Globus pallidus (tissue), 1 donor: ENCODE measurements at places on chromosomes 1 and 21.
A peak's percentile ranks its signal among the peaks of the same experiment; 100 is the strongest.

DNA sequence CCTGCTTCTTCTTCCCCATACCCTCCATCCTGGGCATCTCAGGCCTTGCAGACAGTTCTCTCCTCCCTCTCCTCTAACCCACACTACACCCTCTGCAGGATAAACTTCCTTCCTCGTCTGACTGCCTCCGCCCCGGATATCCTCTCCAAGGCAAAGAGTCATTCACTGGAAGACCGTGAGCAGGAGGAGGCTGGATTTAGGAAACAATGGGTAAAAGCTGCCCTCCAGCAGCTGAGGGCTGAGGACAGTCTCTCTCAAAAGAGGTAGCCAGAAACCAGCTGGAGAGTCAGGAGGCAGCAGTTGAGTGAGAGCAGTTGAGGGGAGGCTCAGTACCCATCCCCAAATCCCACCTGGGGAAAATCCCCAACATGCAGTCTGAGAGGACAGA, 1.4 kb downstream of the CSRP1 start:
- DNase-seq = no peak

- DNase-seq = no peak
These were observed 208.8 kb upstream of the ADGRL4 start for GRCh38 chr1:79215311-79215710.

DNA sequence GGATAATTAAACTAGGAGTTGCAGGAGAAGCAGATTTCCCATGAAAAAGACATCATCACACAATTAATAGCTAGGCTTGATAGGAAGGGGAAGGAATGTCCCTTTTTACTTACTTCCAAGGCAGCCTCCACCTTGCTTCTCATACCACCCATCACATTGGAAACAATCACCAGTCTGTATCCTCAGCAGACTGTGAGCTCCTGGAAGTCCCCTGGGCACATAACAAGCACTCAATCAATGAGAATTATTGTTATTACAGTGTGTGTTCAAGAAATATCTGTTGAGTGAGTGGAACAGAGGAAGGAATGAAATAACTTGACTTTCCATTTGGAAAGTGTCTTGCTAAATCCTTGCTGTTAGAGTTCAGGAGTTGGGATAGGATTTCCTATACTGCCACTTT, 36.2 kb downstream of the HIVEP3 start:
- no peak for DNase-seq

GRCh38 chr1:157751283-157751682, 25.6 kb downstream of the FCRL2 start:
- DNase-seq = no peak

GRCh38 chr1:6347641-6348487, 45.7 kb downstream of the ACOT7 start:
- DNase-seq = no peak

DNA sequence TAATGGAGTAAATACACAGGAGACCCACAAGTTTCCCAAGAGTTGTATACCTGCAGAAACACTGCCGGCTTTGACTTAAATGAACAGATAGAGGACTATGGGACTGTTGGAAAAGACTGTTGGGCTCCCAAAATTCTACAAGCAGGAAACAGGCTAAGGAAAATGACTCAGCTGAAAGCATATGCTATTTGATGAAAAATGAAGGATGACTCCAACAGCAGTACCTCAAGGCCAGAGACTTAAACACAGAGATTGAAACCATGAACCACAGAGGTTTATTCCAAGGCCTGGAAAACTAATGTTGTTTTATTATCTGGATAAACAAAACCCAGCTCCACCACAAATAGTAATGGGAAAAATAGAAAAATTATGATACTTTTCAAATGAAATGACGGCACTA, 187.7 kb downstream of the TNFSF18 start:
- no peak for DNase-seq

GRCh38 chr1:182910143-182910542, 42.8 kb downstream of the SHCBP1L start:
- no peak for DNase-seq

DNA sequence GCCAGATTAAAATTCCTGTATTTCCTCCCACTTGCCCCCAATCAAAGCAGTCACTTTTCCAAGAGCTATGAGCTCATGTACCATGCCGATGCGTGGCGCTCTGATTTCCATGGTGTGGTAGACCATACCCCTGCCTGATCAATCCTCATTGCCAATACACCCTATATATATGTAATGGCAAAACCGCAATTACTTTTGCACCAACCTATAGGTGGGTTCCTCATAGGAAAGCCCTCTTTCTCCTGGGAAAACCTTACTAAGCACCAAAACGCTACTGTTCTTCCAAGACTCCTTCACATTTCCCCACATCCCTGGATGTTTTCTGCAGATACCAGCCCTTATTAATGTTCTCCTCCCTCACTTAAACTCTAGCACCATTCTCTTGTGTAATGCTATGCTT, 11.0 kb downstream of the KCNJ6 start:
- no peak for DNase-seq

DNA sequence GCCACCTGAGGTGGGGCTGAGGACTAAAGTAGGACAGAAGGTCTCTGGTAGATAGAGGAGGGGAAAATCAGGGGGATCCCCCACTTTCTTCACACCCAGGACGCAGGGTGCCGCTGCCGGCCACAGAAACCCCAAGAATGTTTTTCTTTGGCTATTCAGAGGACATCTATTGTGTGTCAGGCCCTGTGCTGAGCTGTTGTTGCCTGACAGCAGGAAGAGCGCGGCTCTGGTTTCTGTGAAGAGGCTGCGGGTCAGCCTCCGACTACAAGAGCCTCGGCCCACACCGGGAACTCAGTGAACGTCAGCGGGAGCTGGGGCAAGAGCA, 407 bp upstream of the PIGV start:
- DNase-seq = no peak

GRCh38 chr1:27435566-27436203, 43.3 kb downstream of the GPR3 start:
- peak; percentile 60 for DNase-seq

DNA sequence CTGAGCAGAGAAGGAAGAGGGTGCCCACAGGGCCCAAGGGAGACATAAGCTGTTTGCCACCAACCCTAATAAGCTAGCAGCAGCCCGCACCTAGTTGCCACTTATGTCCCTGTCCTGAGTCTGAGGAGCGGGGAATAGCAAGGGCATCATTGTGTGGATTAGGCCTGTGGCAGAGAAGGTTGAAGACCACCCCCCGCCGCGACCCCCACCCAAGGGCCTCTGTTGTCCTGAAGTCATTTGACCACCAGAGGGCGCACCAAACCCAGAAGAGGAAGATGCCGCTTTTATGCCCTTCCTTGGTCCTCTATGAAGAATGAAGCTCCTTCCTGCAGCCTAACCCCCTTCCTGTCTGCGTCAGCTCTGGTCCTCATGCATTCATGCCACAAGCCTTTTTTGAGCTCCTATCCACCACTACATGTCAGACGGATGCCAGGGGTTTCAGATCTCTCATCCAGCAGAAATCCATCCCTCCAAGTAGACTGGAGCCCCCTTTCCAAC, 16.6 kb downstream of the RHBG start:
- DNase-seq = peak; percentile 88

DNA sequence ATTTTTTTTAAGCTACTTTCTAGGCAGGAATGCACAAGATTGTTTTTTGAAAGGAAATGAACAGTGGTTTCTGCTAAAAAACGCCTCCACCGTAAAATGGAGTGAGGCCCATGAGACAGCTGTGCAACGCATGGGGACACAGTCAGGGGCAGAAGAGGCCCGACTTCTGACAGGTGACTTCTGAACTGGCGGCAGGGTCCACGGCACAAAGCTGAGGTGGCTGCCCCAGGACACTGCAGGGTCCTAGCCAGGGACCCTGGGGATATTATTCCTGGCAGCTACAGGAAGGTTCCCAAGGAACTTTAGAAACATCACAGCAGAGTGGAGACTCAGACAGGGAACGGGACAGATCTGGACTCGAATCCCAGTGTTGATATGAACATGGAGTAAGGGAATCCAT, 75.1 kb downstream of the SIM2 start:
- DNase-seq = no peak

GRCh38 chr1:21323091-21323490, 32.8 kb upstream of the ECE1 start:
- DNase-seq = no peak

DNA sequence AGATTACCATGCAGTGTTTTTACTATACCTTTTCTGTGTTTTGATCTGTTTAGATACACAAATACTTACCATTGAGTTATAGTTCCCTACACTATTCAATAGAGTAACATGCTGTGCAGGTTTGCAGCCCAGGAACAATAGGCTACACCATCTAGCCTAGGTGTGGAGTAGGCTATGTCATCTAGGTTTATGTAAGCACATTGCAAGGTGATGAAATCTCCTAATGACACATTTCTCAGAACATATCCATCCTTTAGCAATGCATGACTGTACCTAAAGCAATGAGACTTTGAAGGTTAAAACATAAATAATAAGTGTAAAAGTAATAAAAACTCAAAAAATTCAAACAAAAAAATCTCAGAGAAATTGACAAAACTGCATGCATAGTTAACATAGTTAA, 358.6 kb downstream of the USH2A start:
- no peak for DNase-seq

DNA sequence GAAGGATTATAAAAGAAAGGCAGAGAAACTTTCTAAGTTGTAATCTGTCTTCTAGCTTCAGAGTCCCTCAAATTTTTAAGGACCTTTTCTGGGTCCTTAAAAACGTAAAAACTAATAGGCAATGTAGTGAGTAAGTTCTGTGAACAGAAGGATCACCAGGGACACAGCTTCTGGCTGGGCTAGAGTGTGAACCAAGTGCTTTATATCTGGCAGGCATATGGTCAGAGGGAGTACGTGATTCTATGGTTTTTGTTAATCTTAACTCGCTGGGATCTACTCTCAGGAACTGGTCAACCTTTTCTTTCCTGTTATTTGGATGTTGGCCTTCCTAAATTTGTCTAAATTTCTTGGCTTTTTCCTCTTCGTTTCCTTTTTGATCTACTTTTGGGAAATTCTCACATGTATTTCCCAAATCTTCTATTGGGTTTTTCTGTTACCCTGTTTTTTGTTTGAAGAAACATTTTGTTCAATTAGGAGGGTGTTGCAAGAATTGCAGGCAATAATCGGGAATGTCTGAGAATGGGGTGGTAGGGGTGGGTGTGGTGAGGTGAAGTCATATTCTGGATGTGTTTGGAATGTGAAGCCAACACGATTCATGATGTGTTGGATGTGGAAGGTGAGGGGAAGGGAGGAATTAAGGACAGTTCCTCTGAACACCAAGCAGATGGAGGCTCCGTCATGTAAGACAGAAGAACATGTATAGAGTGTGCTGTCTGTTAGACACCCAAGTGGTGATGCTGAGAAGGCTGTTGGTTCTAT, 193.2 kb downstream of the FMN2 start:
- DNase-seq = no peak

GRCh38 chr1:32998064-32998463, 33.5 kb upstream of the RNF19B start:
- DNase-seq = no peak

DNA sequence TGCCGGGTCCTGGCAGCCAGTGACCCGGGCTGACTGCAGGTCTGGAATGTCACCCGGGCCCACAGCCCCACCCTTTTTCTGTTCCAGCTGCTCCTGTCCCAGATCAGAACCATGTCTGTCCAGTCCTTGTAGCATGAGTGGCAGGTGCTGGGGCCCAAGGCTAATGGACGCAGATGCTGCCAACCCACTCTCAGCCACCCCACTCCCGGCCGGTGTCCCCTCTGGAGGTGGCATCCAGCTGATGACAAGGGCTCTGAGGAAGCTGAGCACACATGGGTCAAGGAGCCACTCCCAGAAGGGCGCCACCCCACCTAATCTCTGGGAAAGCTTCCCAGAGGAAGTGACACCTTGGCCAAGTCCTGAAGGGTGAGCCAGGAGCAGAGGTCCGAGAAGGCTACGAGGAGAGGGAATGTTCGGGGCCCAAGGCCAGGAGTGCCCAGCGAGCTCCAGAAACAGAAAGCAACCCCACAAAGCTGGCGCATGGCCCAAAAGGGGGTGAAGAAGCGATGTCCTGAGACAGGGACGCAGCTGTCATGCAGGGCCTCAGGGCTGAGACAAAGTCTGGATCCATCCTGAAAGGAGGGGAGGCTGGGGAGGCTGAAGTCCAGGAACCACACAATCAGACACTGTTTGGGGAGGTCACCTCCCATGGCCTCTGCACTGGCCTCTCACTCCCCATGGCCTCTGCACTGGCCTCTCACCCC, 39.5 kb downstream of the ACOT7 start:
- no peak for DNase-seq

- DNase-seq = no peak
These were observed 29.4 kb downstream of the JAK1 start for GRCh38 chr1:64936956-64937355.

- DNase-seq = no peak
These were observed 436.5 kb upstream of the VAMP3 start for GRCh38 chr1:7334475-7335035.

DNA sequence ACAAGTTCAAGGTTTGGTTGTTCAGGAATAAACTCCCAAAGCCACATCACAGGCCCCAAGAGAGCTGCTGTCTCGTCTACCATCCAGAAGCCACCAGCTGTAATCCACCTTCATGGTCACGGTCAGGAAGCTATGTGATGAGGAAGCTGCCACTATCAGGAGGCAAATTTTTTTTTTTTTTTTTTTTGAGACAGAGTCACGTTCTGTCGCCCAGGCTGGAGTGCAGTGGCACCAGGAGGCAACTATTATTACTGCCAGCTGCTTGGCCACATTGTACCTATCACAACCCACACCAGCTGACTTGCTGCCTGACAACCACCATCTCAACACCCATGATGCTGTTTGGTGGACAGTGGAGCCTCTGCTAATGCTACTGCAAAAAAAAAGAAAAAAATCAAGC, 124.1 kb downstream of the OMA1 start:
- no peak for DNase-seq

DNA sequence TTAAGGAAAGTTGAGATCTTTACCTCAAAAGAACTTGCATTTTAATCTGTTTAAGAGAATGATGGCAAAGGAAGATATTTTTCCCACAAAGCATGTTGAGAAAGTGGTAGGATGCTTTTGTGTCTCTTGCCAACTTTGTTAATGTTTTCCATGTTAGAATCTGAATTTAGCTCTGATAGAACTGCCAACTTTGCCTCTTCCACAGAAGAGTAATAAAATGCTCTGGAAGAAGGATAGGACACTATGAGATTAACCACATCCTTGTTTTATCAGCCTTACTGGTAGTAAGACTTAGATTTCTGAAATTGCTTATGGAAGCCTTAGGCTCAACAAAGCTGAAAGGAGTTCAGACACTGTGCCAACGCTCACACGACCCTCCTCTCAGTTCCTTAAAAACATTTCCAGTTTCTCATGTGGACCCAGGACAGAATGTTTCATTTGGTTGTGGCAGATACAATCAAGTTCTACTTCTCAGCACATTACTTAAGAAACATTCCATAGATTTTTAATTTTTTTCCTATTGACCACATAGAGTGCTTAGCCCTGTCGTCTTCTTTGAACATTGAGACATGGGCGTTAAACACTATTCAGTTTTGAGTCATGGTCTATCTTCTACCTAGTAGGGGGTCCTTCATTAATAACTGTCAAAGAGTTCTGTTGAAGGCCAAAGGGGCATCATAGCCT, 59.0 kb downstream of the MTR start:
- no peak for DNase-seq

DNA sequence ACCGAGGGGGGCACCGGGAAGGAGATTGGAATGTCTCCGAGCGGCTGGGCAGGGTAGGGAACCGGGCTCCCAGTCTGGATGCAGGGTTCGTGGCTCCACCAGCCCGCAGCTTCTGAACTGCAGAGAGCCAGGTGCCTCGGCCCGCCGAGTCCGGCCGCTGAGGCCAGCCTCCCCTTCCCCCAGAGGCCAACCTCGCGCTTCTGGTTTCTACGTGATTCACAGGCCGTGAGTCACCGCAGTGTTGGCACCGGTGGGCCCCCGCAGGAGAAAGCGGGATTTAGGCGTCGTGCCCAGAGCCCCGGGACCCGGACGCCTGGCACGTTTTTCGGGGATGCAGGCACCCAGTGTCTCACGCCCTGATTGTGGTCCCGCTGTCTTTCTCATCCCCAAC, 458 bp downstream of the CRABP2 start:
- no peak for DNase-seq
